RPMI7951 (cell line): ENCODE measurements at places on chromosomes 4 and X.
A peak's percentile ranks its signal among the peaks of the same experiment; 100 is the strongest.

- no peak for DNase-seq
These were observed 64.0 kb downstream of the ADRA2C start for GRCh38 chr4:3829956-3830773.

- no peak for DNase-seq
These were observed 113.0 kb downstream of the UCHL1 start for GRCh38 chr4:41369680-41370079.

DNA sequence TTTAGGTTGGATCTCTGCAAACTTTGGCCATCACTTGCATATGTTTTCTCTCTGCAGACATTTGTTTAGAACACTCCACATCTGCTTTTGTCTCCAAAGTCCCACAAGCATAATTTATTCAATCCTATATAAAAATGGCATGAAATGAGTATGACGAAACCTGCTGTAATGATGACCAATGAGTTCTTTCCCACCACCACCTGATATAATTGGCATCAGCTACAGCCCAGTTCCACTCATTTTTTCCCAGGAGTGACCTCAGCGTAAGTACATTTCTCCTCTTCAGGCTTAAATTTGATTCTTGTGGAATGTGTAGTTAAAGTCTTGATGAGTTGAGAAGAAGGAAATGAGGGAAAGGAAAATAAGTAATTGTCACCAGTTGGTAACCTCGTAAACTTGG lies 205.1 kb downstream of the AWAT2 start:
- DNase-seq, result no peak

DNA sequence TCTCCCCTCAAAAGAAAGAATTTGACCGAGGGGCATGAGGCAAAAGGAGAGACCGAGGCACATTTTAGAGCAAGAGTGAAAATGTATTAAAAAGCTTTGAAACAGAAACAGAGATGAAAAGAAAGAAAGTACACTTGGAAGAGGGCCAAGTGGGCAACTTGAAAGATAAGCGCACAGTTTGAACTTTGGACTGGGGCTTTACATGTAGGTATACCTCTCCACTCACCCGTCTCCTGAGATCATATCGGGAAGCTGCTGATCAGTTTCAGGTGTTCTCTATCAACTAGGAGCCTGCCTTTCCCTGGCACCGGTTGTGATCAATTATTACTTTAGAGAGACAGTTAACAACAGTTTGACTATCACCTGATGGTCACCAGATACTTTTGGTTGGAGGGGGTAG lies 2666.5 kb downstream of the ARAP2 start:
- DNase-seq, result no peak

DNA sequence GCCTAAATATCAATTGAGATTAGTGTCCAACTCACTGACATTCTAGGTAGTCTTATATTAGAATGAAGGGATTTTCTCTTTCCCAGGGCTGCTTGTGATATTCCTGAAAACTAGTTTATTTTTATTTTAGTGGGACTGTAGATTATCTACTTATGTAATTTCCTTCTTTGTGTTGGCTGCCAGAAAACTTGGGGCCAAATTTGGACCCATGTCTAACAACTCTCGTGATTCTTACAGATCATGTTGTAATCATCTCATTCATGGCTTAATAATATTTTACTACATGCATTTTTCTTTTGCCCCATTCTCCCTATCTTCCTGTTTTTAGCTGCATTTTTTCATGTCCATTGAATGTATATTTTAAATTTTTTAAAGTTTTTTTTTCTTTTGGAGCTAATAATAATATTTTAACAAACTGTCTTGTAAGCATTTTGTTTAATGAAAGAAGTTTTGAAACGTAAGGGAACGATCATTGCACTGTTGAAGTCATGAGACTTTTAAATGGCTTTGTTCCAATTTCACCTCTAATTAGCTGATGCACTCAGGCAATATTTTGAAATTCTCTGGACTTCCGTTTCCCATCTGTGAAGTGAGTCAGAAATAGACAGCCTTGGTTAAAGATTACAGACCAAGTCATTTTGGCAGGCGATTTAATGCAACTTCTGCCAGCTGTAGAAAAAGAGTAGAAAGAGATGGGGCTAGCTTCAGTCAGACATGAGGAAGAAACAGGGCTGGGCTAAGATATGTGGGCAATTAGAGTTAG lies 14.3 kb upstream of the TDO2 start:
- DNase-seq, result peak; percentile 96

DNA sequence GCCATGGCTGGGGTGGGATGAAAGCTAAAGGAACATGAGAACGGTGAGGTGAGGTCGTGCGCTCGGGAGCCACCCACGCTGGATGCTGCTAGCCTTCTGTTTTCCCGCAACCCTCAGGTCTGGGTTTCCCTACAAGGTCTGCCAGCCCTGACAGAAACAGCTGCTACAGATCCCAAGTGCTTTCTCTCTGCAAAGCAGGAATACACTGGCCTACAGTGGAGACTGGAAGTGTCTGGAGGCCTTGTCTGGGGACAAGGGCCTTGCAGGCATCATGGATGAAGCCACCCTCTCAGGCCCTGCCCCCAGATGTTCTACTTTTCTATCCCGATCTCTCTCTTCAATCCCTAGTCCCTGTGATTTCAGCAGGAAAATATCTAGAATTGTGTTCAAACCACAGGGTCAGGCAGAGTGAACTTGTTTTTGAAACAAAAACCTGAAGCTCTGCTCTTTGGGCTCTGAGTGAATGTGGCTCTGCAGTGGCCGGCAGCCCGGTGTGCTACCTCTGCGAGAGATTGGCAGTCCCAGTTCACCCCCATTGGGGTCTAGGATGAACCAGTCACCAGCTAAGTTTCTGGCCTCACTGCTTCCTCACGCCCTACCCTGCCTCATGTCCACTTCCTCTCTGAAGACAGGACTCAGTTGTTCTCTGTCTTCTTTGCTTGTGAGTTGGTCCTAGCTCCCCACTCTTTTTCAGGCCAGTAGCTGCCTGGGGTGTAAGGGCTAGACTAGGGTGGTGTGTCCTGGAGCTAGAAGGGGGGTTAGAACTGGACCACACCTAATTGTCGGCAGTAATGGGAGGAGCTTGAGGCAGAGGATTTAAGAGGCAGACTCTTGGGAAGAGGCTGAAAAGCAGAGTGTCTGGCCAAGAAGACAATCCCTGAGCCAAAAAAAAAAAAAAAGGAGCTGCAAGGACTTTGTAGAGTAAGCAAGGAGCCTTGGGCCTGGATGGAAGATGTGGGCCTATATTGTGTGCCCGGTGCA lies 89.6 kb downstream of the RTL5 start:
- no peak for DNase-seq

DNA sequence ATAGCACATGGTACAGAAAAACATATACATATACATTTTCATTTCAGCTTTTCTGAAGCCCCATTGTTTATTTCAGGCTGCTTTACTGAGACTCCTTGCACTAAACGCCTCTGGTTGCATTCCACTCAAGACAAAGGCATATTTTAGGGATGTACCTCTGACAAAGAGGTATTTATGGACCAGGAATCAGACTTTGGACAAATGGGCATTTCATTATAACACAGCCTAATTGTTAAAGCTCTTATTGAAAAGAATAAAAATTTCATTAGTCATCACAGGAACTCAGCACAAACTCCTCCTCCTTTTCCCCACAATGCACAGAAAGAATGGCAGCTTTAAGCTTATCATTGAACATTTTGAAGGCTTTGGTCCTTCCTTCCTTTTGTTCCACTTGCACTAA lies 62.9 kb upstream of the UGT8 start:
- peak; percentile 8 for DNase-seq

GRCh38 chr4:13611283-13611842 lies 16.2 kb downstream of the BOD1L1 start:
- DNase-seq, result peak; percentile 53

- DNase-seq, result no peak
These were observed 122.3 kb downstream of the VCX3B start for GRCh38 chrX:8586953-8587352.

- DNase-seq, result peak; percentile 18
These were observed 67.2 kb upstream of the BRWD3 start for GRCh38 chrX:80876877-80877276.

- DNase-seq, result peak; percentile 53
These were observed 196.8 kb upstream of the RPS6KA3 start for GRCh38 chrX:20463296-20464075.

GRCh38 chr4:138562544-138562991 lies 320.4 kb upstream of the SLC7A11 start:
- no peak for DNase-seq

DNA sequence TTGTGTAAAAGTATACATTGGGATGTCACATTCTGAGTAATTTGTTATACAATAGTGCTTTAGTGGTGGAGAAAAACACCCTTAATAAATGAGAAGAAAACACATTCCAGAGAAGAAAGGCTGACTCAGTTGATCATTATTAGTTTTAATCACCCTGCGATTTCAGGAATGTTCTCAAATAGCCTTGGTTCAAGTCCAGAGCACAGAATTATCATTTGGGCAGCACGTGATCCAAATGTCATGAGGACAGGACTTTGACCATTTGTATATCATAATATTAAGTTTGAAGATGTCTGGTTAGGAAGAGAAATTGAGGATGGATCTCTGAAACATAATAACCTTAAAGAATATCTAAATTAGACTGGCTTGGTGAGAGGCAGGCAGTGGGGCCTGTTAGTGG lies 1434.3 kb upstream of the TENM3 start:
- no peak for DNase-seq

- DNase-seq, result peak; percentile 28
These were observed at the start of gene GPRASP2 for GRCh38 chrX:102712216-102712966. TSS of gene GPRASP2 (plus strand) at chrX:102712448. CDS start at chrX:102714870, 2,422 bp downstream.

DNA sequence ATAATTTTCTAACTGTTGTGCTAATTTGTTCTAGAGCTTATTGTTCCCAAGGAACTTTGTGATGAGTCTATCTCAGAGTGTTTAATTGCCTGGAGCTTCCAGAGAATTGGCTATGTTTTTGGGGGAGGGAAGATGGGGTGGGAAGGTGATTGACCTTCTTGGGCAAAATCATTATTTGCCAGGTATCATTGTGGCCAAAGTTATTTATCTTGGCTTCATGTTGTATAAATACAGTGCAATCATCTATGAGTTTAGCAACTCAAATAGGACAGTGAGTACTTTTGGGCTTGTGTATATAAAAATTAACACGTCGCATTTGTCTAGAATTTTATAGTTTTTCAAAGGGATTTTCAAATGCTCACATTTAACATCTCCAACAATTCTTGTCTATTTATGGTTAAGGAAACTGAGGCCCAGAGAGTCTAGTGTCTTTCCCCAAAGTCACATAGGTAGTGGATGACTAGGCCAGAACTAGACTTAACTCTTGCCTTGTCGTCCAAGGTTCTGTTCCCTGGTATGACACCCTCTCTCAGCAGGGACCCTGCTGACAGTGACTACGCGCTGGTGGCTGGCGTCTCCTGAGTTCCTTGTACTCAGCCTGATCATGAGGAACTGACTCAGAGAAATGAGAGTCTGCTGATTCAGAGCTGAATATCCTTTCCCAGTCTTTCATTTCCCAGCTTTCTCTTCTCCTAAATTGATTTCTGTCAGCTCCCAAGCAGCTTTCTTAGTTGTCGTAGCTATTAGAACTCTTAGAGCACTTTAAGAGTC lies 27.7 kb downstream of the FNIP2 start:
- DNase-seq, result no peak

DNA sequence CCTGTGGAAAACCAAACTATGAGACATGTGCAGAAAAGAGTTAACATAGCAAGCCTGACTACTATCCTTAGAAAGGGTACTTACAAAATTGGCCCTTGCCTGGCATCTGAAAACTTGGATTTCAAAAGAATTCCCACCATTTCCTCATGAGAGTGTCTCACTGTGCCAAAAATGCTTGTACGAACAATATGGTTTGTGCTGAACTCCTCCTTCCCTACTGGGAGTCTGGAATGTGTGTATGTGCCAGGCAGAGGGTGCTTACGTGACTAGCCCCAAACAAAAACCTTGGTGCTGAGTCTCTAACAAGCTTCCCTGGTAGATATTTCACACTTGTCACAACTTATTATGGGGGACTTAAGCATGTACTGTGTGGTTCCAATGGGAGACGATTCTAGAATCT lies 81.7 kb upstream of the GIMD1 start:
- no peak for DNase-seq

- DNase-seq, result no peak
These were observed 1490.5 kb downstream of the STIM2 start for GRCh38 chr4:28351102-28351501.

GRCh38 chr4:128349921-128350320 lies 62.3 kb upstream of the PGRMC2 start:
- DNase-seq, result peak; percentile 39

DNA sequence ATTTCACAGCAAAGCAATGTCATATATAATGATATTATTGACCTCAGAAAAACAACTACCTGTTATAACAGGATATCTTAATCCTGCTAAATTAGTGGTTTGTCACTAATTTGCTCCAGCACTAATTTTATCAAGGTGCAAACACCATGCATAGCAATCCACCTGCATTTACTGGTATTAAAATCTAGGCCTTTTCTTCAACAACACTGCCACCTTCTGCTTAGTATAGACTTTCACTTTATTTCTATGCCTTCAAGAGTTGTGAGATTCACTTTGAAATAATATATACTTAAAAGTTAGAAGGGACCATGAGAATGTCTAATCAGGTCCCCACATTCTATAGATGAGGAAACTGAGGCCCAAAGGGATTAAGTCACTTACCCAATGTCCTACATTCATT lies 82.1 kb upstream of the IQCM start:
- peak; percentile 6 for DNase-seq

DNA sequence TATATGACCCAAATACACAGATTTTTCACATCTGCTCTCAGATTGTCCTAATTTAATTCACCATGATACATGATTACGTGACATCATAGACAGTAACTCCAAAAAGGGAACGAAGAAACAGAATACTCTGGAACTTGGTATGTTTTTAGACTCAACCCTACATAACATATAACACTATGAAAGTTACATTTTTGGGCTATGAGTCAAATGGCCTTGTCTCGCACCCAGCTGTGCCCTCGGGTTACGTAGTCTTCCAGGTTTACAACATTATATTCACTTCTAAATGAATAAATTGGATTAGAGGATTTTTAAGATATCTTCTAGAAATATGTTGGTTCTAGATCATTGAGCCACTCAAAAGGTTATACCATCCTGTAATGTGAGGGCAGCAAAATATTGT lies 2089.6 kb upstream of the TENM3 start:
- DNase-seq, result no peak

- DNase-seq, result no peak
These were observed 710.0 kb downstream of the IL1RAPL1 start for GRCh38 chrX:29297171-29297800.

- DNase-seq, result no peak
These were observed 19.6 kb downstream of the MSANTD1 start for GRCh38 chr4:3268395-3269104.

GRCh38 chr4:174490451-174490961 lies 31.8 kb downstream of the HPGD start:
- peak; percentile 5 for DNase-seq

DNA sequence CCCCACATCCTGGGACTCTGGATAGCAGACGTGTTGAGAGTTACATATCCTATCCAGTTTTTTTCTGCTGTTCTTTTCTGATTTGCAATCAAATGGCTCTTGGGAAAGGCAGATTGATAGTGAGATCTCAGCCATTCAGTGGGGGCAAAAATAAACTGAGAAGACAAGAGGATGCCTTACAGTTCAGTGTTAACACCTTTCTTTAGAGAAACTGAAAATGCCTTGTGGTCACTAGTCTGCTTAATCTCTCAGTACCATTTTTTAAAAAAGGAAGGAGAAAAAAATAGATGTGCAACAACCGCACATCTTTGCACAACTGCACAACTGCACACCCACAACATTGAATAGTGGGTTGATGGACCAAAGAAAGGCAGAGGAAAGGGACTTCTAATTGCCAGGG lies 109.3 kb downstream of the ARHGEF9 start:
- DNase-seq, result no peak
